ENCODE measurements at places on chromosomes 2 and 18.

DNA sequence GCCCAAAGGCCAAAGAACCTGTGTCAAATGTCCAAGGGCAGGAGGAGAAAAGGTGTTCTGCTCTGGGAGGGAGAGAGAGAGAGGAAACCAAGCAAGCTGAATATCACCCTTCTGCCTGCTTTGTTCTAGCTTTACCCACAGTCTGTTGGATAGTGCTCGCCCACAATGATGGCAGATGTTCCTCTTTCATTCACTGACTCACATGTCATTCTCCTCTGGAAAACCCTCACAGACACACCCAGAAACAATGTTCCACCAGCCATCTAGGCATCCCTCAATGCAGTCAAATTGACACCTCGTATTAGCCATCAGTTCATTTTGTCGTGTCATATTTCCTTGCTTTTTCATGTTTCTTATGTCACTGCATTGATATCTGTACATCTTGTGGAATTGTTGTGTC lies 150.3 kb downstream of the UBR3 start:
- no peak for DNase-seq

DNA sequence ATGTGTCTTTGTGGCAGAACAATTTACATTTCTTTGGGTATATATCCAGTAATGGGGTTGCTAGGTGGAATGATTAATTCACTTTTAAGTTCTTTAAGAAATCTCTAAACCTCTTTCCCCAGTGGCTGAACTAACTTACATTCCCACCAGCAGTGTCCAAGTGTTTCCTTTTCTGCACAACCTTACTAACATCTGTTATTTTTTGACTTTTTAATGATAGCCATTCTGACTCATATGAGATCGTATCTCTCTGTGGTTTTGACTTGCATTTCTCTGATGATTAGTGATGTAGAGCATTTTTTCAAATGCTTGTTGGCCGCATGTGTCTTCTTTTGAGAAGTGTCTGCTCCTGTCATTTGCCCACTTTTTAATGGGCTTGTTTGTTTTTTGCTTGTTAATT lies 43.1 kb upstream of the PTH2R start:
- no peak for DNase-seq

DNA sequence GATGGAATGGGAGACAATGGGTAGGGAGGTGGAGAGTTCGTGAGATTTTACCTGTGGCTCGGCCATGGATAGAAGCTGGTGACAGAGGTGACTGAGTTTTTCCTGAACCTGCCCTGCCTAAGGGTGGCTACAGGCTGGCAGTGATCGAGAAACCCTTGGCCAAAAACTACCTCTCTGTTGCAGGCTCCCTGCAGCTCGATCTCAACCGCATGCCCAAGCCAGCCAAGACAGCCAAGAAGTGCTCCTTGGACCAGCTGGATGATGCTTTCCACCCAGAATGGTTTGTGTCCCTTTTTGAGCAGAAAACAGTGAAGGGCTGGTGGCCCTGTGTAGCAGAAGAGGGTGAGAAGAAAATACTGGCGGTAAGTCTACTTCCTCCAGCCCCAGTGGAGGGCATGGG lies 225.5 kb downstream of the DYSF start:
- DNase-seq, result no peak

DNA sequence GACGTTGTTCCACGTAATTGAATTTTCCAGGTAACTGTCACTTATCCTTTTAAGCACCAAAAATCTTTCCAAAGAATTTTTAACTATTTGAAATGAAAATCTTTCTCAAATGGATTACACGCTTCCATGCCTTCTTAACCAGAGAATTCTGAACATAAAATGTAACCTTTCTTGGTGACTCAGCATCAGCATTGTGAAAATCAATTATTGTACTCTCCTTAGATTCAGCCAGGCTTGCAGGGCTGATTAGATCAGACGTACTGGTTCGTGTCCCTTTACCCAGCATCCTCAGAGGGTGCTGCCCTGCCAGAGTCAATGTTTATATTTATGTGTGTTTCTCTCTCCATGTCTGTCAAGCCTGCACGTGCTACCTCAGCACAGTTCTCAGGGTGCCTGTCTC lies 623.9 kb downstream of the CNTNAP5 start:
- DNase-seq, result no peak

DNA sequence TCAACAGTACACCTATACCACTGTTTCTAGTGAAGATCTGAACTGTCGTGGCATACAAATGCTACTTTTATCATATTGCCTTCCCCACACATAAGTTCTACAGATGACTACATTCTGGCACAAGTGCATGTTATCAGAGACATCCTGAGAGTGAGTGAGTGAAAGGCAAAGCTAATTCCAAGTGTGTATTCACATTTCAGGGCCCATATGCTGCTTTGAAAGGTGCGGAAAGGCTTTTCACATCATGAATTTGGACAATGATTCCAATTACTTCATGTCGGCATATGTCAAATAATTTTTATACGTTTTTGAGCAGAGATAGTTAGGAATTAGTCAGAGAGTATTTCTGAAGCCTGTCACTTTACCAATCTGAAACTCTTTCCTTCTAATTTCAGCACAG lies 101.7 kb downstream of the GAREM1 start:
- DNase-seq, result no peak

GRCh38 chr2:182980115-182980514 lies 58.1 kb downstream of the NCKAP1 start:
- no peak for DNase-seq

DNA sequence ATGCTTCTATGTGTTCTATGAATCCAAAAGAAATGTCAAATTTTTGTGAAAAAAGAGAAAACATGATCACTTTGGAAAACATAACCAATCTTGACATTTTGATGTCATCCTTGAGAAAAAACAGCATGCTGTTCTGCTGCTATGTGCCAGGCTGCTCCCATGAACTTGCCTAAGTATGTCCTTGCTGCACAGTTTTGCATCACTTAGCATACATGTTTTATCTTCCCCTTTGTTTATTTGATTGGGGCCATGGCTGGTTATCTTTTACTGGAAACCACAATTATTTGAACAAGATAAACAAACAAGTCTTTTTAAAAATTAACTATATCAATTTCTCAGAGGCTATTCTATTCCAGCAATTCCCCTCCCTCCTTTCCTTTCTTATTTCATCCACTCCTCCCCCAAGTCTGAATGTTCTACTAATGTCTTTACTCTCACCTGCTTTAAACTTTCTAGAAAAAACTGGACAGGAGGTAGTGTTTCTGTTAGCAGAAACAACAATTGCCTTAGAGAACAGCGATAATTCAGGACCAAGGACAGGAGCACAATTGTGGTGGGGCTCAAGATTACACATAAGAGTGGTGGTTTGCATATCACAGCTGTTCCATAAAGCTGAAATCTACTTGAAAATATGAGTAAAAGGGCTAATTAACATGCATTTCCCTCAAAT lies 6.7 kb downstream of the AOX1 start:
- no peak for DNase-seq

- DNase-seq, result no peak
These were observed 232.8 kb downstream of the CCDC85A start for GRCh38 chr2:56416500-56417176.

DNA sequence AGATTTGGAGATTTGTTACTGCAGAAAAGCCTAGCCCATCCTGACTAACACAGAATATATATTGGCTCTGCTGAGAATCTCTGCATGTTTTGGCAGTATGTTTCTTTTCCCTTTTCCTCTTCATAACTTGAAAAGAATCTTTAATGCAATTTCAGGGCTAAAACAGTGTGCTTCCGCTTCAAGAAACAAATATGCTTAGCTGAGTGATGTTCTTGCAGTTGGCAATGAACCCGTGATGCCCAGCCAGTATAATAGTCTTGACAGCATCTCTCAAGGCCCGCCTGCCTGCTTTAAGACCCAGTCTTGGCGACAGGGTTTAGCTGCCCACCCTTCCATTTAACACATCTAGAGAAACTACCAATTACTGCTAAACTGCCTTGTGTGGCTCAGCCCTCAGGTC lies 184.5 kb downstream of the INO80D start:
- DNase-seq, result no peak

DNA sequence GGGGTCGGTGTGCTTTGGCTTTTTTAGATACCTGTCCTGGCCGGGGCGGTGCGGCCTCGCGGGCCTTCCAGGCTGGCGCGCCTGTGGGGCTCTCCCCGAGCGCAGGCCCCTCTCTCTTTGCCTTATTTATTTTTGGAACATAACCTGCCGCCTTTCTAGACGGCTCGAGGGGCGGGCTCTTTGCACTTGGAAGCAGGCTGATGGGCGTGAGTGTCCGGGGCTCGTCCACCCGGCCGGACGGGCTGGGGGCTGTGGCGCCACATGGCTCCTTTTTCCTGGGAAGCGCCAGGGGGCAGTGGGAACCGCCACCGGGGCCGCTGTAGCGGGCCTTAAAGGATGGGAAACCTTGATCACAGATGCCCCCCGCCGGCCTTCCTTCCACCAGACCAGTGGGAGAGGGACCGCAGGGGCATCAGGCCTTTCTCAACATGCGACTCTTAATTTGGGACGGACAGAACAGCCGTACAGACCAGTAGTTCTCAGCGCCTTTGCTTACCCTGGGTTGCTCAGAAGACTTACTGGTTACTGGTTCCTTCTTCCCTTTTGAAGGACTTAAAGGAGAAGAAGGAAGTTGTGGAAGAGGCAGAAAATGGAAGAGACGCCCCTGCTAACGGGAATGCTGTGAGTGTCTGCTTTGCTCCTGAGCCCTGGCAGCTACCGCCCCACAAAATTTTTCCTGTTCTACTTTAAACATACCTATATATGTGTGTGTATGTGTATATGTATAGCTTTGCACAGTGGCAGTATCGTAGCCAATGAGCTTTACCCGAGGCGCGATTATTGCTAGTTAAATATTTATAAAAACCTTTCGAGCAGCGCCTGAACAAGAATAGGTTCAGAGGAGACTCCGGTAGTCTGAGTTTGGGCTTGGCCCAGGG lies 2.7 kb downstream of the PTMA start:
- no peak for DNase-seq

GRCh38 chr2:173739006-173739405 lies 226.2 kb downstream of the SP3 start:
- DNase-seq, result no peak

- no peak for DNase-seq
These were observed 2.8 kb downstream of the ZCCHC2 start for GRCh38 chr18:62525608-62526007.

DNA sequence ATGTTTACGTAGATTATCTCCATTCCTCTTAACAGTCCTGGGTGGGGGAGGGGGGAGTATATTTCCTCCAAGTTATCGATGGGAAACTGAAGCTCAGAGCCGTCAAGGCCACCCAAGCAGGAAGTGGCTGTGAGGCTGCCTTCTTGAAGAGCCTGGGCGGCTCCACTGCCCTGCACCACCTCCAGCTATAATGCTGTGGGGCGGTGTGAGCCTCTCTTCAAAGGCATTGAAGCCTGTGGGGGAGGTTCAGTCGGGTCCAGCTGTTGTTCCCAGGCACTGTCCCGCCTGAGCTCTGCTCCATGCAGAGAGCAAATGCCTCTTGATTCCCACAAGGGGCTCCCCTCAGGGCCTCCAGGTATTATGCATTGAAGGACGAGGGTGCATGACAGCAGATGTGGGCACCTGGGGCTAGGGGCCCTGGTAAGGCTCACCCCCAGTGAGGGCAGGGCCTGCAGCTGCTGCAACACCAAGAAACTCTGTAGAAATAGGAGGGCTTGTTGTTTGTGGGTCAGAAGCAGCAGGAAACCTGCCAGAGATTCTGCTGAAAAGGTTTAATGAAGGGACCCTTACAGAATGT lies 29.5 kb upstream of the LAPTM4A start:
- DNase-seq, result no peak

DNA sequence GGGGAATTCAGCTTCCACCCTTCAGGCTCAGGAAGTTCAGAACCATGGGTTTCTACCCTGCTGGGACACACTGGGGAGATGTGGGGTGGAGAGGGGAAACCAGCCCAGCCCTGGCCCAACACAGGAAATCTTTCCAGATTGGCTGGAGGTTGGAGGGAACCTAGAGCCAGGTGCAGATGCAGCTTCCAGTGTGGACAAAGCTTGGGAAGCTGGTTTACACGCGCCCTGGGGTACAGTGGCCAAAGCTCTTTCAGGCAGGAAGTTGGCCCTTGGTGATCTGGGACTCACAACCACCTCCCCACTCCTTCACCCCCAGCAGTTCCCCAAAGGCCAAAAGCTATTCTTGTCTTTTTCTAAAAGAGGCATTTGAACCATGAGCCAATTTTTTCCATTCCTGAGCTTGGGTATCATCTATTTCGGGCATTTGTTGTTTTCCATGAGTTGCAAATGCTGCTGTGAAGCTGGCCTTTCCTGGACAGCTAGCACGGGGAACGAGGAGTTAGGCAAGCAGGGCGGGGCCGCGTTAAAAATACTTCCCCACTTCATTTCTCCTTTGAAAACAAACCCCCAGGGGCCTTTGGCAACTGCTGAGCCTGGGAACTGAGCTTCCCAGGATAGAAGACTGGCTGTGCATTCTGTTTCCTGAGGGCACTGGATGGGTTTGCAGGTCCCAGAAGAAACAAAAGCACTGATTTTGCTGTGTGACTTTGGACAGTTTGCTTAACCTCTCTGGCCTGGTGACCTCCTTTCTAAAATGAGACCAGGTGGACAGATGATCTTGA lies 3.1 kb upstream of the ARID5A start:
- no peak for DNase-seq

DNA sequence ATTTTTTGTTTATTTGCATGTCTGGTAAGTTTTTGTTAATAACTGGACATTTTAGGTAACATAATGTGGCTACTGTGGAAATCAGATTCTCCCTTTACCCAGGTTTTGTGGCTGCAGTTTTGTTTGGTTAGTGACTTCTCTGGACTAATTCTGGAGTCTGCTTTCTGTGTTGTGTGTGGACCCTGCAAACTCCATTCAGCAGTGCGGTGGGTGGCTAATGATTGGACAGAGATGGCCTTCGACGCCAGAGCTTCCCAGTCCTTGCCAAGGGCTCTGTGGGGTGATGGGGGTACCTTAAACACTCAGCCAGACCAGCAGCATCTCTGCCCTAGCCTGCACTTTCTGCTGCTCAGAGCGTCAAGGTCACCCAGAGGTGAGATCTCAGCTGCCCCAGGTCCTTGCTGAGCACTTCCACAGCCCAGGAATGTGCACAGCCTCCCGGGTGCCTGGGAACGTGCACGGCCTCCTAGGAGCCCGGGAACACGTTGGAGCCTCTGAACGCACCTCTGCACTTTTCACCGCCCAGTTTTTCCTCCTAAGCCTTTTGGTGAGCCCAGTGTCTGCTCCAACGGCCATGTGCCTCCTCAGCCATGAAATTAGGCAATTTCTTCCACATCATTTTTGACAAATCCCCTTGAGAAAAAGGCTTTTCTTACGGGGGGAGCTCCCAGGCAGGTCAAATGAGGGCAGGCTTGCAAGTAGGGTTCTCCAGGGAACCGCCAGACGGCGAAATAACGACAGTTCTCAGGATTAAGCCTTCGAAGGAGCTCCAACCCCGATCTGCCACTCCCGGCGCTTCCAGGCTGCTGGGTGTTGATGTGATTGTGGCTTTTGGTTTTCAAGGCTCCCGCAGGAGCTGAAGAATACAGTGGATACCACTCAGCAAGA lies 35.2 kb upstream of the KLF11 start:
- no peak for DNase-seq

- no peak for DNase-seq
These were observed 328.0 kb upstream of the CRIM1 start for GRCh38 chr2:36027616-36028015.
